ENCODE measurements at places on chromosomes 12 and 14.

GRCh38 chr12:46217541-46218321, 51.1 kb downstream of the SLC38A1 start:
- DNase-seq = peak; percentile 24

DNA sequence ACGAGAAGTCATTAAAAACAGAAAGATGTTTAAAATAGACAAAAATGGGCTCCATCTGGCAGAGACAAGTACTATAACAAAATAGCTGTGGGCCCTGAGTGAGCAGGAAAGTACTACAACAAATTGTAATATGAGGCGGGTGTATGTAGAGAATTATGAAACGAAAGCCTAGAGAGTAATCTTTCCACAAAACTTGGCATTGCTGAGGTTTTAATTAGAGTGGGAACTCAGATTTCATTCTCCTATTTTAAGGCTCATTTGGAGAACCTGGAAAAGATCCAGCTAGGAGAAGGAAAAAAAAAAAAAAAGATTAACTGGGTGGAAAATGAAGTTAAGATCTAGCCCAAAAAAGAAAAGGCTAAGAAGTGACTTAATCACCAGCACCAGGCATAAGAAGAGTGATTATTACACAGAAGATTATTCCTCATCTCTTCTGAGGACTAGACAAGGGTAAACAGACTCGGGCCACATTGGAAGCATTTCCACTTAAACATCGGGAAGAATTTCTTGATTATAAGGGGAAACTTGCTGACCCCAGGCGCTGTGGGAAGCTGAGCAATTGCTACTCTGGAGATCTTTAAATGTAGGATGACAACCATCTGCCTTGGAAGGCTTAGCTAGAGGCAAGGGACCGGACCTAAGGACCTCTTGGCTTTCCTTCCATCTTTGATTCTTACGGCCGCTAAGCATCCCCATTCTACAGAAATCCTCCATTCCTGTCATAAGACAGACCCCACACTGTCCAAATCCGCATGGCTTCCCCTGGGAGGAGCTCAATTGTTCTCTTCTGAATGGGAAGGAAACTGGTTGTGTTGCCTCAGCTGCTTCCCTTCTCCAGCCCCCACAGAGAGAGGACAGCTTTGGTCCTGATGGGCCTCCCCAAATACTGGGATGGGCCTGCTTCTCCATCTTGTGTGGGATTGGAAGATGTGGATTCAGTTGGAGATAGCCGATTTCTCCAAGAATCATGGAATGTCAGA, 40.6 kb downstream of the IGF1 start:
- no peak for DNase-seq

DNA sequence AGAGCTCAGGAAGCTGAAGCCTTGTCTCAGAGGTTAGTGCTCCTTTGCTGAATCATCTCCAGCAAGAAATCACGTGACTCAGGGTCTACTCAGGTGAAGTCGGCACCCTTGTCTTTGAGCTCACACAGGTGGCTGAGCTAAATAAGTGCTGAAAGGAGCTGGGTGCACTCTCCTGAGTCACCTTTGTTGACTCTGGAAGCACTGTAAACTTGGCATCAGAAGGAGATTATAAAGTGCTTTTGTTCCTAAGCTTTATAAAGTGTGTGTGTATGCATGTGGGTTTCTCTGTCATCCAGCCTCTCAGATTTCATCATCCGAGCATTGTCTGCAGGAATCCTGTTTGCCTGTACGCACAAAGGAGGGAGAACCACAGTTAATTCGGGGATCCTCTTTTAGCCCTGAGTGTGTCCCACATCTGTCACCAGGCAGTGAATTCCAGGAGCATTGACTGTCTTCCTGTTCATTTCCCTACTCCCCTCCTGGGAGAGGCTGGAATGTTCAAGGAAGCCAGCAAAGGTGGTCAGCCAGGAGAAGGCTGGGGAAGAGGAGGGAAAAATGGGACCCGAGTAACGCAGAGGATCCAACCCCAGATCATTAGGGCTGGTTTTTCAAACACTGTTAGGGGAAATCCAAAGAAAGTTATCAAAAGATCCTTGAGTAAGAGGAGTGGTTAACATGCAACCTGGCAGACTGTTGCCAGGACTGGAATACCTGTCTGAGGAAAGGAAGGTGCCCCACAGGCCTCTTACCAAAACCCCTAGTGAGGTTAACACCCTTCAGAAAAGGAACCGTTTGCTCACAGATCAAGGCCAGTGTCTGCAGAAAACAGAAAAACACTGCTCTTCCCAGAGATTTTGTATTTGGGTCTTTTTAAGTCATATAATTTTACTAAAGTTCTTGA, 157.5 kb upstream of the HIF1A start:
- no peak for DNase-seq

DNA sequence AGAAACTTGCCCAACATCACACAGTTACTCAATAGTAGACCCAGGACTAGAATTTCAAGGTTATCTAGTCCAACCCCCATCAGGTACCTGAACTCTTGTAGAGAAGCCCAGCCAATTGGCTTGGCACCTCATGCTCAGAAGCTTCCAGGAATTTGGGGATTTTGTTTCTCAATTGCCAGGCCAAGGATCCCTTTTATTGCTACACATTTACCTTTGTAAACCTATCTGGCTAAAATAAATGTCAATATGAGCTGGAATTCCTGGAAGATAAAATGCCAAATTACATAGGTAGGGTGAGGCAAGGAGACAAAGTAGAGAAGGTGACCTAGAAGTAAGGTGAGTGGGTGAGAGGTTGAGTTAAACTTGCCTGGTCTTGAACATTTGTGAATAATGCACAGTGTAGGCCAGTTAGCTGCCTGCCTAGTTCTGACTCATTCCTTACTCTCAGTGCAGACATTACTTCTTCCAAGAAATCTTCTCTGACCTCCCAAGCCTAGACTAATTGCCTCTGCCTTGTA, 36.3 kb downstream of the SDR9C7 start:
- no peak for DNase-seq

DNA sequence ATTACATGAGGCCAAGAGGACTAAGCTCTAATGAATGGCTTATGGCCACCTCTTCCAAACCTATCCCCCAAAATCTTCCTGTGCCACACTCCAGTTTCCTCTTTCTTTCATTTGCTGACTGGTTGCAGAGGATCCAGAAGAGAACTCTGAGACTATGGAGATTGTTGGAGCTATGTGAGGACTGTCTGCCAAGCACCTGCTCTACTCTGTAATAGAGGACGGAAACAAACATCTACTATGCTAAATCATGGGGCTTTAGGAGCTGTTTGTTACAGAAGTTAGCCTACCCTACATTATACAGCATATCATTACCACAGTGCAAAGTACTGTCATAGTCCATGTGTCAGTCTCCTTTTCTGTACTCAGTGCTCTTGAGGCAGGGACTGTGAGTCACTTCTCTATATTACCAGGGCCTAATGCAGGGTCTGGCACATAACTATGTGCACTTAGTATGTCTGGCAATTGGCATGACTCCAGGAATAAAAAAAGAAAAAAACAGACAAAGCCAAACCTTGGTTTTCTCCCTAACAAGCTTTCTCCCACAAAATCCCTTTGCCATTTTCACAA, 95.1 kb downstream of the RPAP3 start:
- no peak for DNase-seq

- no peak for DNase-seq
Observed at GRCh38 chr14:102517392-102518062, 8.0 kb upstream of the ANKRD9 start.

DNA sequence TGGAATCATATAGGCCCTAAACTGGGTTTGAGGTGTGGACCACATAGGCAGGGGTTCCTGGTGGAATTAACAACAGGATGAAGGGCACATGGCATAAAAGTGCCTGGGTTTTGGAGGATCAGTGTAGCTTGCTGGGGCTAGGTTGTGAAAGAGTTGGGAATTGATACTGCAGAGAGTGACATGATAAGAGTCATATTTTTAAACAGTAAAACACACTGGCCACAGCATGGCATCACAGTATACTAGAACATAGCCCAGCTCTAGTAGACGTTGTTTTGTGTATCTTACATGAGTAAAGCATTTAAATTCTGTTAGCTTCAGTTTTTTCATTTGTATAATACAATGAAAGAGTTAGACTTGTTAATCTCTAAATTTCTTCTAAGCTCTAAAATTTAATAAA, 102.0 kb downstream of the POLR3B start:
- no peak for DNase-seq

- no peak for DNase-seq
Observed at GRCh38 chr14:100895411-100895810, 8.1 kb downstream of the RTL1 start.

DNA sequence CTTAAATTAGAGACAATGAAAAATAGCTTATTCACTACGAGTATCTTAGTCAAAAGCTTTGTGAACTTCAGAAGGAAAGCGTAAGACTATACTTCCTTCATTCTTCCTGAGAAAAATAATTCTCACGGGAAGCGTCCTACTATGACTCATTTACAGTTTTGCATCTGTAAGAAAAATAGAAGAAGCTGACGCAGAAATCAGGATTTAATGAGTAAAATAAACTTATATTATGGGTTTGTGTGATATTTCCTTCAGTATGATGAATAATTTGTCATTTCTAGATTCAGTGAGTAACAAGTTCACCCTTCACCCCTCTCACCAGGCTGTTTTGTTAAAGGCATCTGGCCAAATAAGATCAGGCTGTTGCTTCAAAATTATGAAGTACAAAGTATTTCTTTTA, 17.8 kb upstream of the PDE3A start:
- DNase-seq = no peak

- peak; percentile 98 for DNase-seq
Observed at GRCh38 chr14:77097700-77098528, at the start of gene CIPC. CIPC (plus strand) TSS chr14:77098258; CDS start chr14:77105709, 7,451 bp downstream.

- DNase-seq = no peak
Observed at GRCh38 chr12:22993609-22994315, 368.8 kb downstream of the ETNK1 start.

- no peak for DNase-seq
Observed at GRCh38 chr14:75312341-75312740, 33.7 kb downstream of the FOS start.

DNA sequence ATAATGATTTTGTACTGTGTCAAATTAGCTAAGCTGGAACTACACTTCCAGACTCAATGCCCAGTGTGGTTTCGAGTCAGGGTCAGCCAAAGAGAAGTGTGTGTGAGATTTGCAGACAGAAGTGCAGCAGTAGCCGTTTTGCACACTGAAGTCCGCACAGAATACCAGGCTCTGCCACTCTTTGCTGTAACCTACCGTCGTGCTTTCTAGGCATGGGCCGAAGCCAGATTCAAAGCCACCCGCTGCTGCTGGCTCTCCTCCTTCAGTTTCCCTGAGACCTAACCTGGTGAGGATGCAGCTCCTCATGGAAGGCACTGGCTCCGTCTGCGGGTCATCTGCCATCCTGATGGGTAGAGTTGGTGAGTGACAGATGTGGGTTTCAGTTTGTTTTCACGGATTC, 48.8 kb downstream of the LRTM2 start:
- DNase-seq = no peak

GRCh38 chr12:30268041-30268440, 427.6 kb downstream of the IPO8 start:
- DNase-seq = no peak

DNA sequence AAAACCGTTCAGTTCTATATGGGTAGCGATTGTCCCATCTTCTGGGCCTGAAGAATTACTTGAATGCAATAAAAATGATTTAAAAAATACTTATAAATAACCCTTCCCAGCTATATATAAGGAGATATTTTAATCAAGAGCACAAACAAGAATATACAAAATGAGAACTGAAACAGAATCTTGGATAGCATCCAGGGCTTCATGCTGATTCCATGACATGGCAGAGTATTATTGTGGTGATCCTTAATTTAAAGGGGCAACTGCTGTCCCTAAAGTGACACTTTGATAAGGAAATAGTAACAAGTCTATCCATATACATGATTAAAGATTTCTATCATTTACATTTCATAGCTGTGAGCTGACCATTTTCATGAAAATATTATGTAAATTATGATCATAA, 18.8 kb downstream of the WBP11 start:
- no peak for DNase-seq

DNA sequence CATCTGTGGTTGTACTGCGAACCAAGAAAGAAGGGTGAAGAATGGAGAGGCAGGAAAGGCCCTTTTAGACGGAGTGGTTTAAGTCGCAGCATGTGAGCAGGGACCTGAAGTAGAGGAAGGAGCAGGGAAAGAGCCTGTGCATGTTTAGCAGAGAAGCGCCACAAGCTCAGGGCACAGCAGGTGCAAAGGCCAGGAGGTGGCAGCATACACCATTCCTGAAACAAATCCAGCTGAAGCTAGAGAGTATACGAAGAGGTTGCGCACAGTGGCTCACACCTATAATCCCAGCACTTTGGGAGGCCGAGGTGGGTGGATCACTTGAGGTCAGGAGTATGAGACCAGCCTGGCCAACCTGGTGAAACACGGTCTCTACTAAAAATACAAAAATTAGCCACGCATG, 49.9 kb downstream of the HELB start:
- DNase-seq = no peak

DNA sequence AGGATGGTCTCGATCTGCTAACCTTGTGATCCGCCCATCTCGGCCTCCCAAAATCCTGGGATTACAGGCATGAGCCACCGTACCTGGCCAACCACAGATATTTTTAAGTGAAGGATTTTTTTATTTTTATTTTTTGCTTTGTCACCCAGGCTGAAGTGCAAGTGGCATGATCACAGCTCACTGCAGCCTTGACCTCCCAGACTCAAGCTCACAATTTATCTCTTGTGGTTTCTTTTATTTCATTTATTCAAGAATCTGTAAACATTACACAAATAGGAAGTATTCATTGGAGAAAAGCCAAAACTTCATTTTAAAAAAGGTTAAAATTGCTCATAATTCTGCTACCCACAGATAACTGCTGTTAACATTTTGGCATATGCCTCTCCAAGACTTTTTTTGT, 13.3 kb downstream of the MOAP1 start:
- DNase-seq = no peak

DNA sequence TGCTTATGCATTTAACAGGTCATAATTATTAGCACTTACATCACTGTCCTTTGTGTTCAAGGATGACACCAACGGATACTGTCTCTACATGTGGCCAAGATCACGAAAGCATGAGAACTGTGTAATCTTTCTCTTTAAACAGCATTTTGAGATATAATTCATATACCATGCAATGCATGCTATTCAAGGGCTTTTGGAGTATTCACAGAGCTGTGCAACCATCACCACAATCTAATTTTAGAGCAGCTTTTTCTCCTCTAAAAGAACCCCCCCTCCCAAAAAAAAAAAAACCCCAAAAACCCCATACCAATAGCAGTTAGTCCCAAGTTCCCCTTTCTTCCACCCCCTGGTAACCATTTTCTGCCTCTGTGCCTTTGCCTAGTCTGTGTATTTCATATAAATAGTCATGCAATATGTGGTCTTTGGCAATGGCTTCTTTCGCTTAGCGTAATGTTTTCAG, 60.6 kb downstream of the SPRING1 start:
- DNase-seq = peak; percentile 66

- peak; percentile 53 for DNase-seq
Observed at GRCh38 chr14:74018174-74018585, 908 bp downstream of the ENTPD5 start.

DNA sequence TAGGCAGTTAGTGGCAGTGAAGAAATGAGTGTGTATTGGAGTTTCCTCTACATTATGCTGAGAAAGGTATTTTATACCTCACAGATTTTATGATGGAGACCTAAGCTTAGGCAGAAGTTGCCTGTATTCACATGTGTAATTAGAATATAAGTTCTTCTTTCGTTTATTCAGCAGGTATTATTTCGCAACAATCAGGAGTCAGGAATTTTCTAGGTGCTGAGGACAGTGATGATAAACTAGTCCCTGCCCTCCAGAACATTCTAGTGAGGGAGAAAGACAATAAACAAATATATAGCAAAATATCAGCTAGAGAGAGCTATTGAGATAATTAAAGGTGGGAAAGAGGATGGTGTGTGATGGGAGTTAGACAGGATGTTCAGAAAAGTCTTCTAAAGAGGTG, 345.7 kb downstream of the GRIN2B start:
- DNase-seq = no peak

Data from GM13976 (cell line).